Stimulated activated CD4-positive, alpha-beta T cell treated with anti-CD3 and anti-CD28 coated beads, Interleukin-2, amount 100 ng/mL, for 24 hours (primary cell): ENCODE measurements at places on chromosomes 16 and 17.

- DNase-seq, result no peak
These were observed 214.3 kb upstream of the WSB1 start for GRCh38 chr17:27079660-27080059.

- DNase-seq, result no peak
These were observed at the start of gene CAVIN1 for GRCh38 chr17:42422958-42423712. TSS of gene CAVIN1 (minus strand) at chr17:42423256. CDS start at chr17:42423097, 159 bp downstream.

DNA sequence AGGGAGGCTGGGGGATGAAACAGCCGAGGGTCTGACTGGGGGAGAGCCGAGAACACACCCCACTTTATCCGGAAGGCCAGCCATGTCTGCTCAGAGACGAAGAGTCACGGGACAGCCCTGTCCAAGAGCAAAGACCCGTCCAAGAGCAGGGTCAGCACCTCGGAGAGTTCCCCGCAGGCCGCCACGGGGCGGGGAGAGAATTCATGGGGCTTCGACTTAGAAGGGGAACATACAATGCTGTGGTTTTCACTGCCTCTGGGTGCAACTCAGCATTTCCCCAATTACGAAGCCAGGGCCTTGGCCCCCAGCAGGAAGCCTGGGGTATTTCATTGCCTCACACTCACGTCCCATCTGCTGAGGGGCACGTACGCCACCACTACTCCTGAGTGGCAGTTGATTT is 59.3 kb downstream of the JPH3 start:
- DNase-seq, result peak; percentile 35

DNA sequence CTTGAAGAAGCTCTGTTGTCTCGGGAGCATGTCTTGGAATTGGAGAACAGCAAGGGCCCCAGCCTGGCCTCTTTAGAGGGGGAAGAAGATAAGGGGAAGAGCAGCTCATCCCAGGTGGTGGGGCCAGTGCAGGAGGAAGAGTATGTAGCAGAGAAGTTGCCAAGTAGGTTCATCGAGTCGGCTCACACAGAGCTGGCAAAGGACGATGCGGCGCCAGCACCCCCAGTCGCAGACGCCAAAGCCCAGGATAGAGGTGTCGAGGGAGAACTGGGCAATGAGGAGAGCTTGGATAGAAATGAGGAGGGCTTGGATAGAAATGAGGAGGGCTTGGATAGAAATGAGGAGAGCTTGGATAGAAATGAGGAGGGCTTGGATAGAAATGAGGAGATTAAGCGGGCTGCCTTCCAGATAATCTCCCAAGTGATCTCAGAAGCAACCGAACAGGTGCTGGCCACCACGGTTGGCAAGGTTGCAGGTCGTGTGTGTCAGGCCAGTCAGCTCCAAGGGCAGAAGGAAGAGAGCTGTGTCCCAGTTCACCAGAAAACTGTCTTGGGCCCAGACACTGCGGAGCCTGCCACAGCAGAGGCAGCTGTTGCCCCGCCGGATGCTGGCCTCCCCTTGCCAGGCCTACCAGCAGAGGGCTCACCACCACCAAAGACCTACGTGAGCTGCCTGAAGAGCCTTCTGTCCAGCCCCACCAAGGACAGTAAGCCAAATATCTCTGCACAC is 21.2 kb downstream of the AKAP1 start:
- no peak for DNase-seq

- no peak for DNase-seq
These were observed 334.8 kb upstream of the HSBP1 start for GRCh38 chr16:83472776-83473501.

DNA sequence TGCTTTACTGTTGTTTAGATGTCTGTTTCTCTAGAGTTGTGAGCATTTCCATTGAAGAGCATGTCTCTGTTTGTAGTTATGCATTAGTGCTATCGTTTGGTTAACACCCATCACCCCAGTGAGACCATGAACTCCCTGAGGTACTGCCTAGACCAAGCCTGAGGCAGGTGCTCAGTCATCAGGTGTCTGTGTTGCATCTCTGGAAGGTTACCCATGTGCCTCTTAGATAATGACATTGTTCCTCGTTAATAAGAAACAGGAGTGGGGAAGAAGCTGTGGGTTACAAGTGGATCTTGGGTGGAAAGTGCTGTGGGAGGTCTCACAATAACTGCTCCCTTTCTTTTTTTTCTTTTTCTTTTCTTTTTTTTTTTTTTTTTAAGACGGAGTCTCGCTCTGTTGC is 18.3 kb downstream of the DNAJA3 start:
- DNase-seq, result no peak

DNA sequence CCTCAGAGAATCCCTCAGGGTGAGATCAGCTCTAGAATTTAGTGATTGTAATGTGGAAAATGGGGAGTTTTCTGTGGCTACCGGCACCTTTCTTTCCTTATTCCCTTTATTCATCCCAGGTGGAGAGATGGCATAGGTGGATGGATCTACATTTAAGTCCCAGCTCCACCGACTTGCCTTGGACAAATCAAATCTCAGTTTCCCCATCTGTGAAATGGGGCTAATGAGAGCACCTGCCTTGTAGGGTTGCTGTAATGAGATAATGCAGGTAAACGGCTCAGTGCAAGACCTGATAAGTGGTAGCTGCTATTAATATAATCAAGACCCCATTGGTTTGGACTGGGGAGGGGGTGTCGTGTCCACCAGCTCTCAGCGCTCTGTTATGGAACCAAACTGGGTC is 40.5 kb downstream of the OTOA start:
- DNase-seq, result no peak

- DNase-seq, result no peak
These were observed 13.1 kb downstream of the MRM3 start for GRCh38 chr17:795276-795675.

- DNase-seq, result no peak
These were observed 6.9 kb downstream of the MYH10 start for GRCh38 chr17:8623591-8623990.

GRCh38 chr17:70230850-70231640 is 61.7 kb downstream of the KCNJ2 start:
- DNase-seq, result no peak

DNA sequence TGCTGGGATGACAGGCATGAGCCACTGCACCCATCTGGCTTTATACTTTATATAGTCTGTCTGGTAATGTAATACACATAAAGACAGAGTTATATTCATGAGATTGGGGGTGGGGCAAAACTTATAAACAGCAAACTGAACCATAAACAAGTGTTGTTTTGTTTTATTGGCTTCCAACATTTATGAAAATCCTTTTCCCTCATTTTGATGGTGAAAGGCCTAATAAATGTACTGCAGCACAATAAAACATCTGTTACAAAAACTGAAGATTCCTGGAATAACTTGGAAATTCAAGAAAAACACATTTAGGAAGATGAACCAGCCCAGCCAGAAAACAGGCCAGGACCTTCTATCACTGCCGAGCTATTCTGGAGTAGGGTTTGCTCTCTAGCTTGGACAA is 16.1 kb downstream of the NPRL3 start:
- DNase-seq, result no peak

DNA sequence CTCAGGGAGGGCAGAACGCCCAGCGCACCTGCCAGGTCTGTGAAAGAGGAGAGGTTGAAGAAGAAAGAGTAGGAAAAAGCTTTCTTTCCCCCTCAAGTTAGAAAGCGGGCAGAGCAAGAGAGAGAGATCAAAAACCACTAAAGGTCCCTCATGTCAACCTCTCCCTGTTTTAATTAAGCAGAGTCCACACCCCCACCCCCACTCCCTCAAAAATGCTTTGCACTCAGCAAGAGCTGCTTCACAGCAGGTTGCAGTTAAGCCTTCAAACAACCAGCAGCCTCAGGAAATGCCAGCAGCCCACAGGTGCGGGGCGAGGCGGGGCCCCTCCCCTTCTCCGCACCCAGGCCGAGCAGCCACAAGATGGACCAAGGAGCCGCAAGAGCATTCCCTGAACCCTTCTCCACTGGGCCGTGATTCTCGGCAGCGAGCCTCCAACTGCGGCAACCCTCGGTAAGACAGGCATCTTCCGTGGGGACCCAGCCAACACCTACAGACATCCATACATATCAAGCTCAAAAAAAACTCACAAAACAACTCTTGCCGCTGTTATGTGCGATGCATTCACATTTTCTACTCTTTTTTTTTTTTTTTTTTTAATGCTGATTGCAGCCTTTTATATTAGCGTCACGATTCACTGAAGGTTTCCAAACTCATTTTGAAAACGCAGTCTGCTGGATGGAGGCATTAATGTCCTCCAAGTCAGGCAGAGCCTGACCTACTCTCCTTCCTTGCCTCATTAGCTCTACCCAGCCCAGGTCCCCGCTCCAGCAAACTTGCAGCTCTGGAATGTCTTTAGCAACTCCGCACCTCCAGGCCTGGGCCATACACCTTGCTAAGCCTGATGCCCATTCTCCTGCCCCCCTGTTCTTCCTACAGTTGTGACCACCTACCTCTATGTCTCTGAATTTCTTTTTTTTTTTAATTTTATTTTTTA is 66.1 kb downstream of the AXIN2 start:
- DNase-seq, result peak; percentile 20

GRCh38 chr17:64781014-64781756 is 119.1 kb upstream of the SMURF2 start:
- peak; percentile 66 for DNase-seq

GRCh38 chr17:80152081-80152702 is 5.3 kb upstream of the EIF4A3 start:
- DNase-seq, result no peak

- no peak for DNase-seq
These were observed 11.5 kb downstream of the KCNG4 start for GRCh38 chr16:84228256-84228838.

DNA sequence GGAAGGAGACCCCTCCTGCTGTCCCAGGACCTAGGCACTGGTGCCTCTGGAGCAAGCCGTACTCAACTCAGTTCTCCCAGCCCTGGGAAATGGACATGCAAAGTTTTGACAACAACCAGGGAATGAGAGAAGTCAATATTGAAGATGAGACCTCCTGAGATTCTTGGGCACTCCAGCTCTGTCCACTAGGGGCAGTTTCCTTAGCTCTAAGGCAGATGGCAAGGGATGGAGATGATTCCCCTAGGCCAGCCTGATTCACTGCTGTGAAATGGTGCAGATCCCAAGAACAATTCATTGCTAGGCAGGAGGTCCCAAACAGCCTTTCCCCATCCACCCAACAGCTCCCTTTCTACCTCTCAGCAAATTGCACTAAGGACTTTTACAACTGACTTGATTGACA is 20.5 kb upstream of the SDR42E2 start:
- DNase-seq, result no peak

GRCh38 chr17:53765129-53765528 is 57.6 kb upstream of the KIF2B start:
- DNase-seq, result no peak

DNA sequence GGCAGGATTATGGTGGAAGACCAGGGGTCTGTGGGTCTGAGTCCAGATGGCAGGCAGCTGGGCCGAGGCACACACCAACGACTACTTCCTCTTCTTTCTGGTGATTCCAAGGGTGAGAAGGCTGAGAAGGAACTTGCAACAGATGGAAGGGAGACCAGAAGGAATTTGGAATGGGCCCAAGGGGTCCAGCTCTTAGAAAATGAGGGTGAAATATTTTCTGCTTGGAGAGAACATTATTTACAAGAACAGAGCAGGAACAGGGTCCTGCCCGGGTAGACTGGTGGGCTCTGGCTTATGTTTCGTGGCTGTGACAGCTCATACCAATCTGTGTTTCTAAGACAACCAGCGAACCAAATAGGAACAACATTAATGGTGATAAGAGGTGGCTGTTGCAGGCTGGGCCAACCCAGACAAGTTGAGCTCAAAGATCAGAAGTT is 36.6 kb downstream of the CCDC42 start:
- DNase-seq, result no peak

DNA sequence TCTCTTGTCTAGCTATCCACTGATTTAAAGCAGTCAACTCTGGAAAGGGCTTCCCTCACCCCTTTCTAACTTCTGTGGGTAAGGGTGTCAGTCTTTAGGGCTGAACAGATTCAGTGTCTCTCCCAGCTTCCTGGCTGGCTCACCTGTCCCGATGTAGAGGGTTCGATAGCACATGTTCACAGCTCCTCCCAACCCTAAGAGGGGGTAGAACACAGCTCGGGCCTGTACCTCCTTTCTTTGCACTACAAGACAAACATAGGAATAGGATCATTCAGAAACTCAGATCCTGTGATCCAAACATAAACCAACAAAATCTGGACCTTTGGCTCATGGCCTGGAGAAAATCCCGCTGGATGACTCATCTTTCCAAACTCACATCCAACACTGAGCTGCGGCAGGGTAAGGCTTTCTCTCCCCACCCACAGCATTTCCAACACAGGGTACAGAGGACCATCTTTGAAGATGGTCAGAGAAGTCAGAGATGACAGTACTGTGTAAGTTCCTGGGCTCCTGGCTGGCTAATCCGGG is 5.8 kb upstream of the DHRS13 start:
- DNase-seq, result no peak
